ENCODE measurements at places on chromosomes 5 and 9. TPM values are rescaled to one million over a fixed set of nuclear protein-coding genes. Genes with fewer than 3 reads are reported as not detected.

The FGD3 gene
- polyA plus RNA-seq, result 14.0 TPM

The ANKRD34B gene
- 0.34 TPM for polyA plus RNA-seq

The NEURL1B gene
- 17.1 TPM for polyA plus RNA-seq

The PCDHGA12 gene
- 2.7 TPM for polyA plus RNA-seq

- no peak overlapping the region for H3K4me3 ChIP-seq
- DNase-seq, result peak; percentile 83
- H3K27ac ChIP-seq, result peak overlapping the region; percentile 60
- H3K4me1 ChIP-seq, result peaks cover 31% of the 10 kb centered on the region
- H3K27me3 ChIP-seq, result no peaks in the 10 kb centered on the region
Observed at GRCh38 chr5:74402553-74402952, 238.0 kb downstream of the ENC1 start.

DNA sequence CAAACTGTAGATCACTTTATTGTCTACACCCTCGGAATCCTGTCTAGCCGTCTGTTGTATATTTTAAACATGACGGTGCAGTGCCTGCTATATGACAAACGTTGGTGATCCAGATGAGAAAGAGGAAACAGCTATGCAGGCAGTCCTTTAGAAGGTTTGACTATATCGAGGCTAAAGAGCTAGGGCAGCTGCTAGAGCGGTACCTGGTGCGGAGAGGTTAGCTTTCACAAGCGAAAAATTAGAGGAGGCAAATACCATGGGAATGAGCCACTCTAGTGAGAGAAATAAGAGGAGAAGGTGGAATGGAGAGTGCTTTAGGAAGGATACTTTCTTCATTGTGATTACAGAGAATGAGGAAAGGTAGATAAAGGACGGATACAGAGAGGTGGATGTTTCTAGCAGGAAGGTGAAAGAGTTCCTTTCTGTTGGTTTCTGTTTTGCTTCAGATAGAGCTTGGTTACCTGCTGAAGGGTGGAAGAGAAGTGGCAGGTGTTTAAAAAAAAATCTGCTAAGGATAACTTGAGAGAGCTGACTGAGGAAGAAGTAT is 959 bp upstream of the FBXL17 start:
- peak overlapping the region; percentile 96 for H3K27ac ChIP-seq
- H3K27me3 ChIP-seq, result no peaks in the 10 kb centered on the region
- peaks cover 21% of the 10 kb centered on the region for H3K4me1 ChIP-seq
- no peaks in the 10 kb centered on the region for H3K36me3 ChIP-seq
- no peak for DNase-seq

GRCh38 chr9:131713016-131713415 is 26.9 kb downstream of the RAPGEF1 start:
- H3K36me3 ChIP-seq, result no peaks in the 10 kb centered on the region
- no peaks in the 10 kb centered on the region for H3K27me3 ChIP-seq
- H3K4me1 ChIP-seq, result peaks cover 7% of the 10 kb centered on the region

- H3K27ac ChIP-seq, result no peak overlapping the region
- H3K4me1 ChIP-seq, result no peaks in the 10 kb centered on the region
- H3K27me3 ChIP-seq, result no peaks in the 10 kb centered on the region
- H3K4me3 ChIP-seq, result no peak overlapping the region
- no peak for DNase-seq
- no peaks in the 10 kb centered on the region for H3K36me3 ChIP-seq
Observed at GRCh38 chr5:81167544-81167943, 65.6 kb upstream of the CKMT2 start.

GRCh38 chr9:93827545-93828330 is 127.4 kb downstream of the BARX1 start:
- peak; percentile 38 for DNase-seq
- H3K36me3 ChIP-seq, result no peaks in the 10 kb centered on the region
- peaks cover 4% of the 10 kb centered on the region for H3K4me1 ChIP-seq
- no peak overlapping the region for H3K4me3 ChIP-seq

- H3K27ac ChIP-seq, result peak overlapping the region; percentile 6
- DNase-seq, result peak; percentile 62
- no peaks in the 10 kb centered on the region for H3K4me1 ChIP-seq
- no peak overlapping the region for H3K4me3 ChIP-seq
- no peaks in the 10 kb centered on the region for H3K27me3 ChIP-seq
Observed at GRCh38 chr9:35341585-35341984, 148.3 kb upstream of the RUSC2 start.

- H3K27me3 ChIP-seq, result no peaks in the 10 kb centered on the region
- H3K36me3 ChIP-seq, result no peaks in the 10 kb centered on the region
- peak; percentile 26 for DNase-seq
- H3K4me1 ChIP-seq, result peaks cover 5% of the 10 kb centered on the region
- H3K4me3 ChIP-seq, result no peak overlapping the region
- H3K27ac ChIP-seq, result no peak overlapping the region
Observed at GRCh38 chr5:143014017-143014651, 244.0 kb downstream of the ARHGAP26 start.
